RPMI8226 (cell line): ENCODE measurements at places on chromosomes 4 and X.

DNA sequence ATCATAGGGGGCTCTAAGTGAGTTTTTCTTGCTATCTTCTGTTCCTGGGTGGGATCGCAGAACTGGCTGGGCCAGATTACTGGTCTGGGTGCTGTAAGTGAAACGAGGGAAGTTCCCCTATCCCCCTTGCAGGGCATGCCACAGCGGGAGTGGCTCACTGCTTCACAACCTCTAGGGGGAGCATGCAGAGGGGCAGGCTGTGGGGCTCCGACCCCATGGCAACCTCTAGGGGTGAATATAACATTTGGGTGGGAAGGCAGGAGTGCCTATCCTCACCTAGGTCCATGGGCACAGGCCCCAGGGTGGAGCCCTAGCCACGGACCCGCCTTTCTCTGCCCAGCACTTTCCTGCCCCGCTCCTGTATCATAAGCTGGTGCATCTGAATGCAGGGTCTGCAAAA lies 1.7 kb upstream of the RRAGB start:
- DNase-seq, result peak; percentile 8

DNA sequence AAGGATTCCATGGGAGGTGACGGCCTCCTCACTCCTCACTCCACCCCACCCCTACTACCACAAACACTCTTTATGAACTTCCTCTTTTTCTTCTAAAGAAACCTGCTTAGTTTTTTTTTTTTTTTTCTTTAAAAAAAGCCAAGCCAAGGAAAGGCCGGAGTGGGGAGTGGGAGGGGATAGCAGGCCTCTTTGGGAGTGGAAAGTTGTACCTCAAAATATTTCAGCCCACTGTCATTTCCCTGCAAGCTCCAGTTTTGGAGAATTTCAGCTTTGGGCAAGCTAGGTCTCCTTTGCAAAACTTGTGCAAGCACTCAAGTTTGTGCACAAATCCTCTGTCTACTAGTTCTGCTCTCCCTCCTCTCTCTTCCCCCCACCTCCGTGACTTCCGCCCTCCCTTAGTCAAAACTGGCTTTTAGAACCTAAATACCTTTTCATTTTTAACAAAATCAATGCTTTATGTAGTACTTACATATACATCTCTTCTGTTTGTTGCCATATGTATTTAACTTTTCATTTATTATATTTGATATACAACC lies 512 bp upstream of the ANTXR2 start:
- peak; percentile 62 for DNase-seq

DNA sequence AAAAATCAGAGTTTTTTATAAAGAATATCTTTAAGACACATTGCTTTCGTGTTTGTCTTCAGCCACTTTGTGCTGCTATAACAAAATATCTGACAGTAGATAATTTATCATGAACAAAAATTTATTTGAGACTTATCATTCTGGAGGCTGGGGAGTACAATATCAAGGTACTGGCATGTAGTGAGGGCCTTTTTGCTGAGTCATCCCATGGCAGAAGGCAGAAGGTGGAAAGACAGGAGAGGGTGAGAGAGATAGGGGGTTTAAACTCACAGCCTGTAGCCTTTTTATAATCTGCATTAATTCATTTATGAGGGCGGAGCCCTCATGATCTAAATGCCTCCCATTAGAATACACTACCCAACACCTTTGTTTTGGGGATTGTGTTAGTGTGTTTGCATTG lies 431.2 kb upstream of the FAM47C start:
- no peak for DNase-seq

DNA sequence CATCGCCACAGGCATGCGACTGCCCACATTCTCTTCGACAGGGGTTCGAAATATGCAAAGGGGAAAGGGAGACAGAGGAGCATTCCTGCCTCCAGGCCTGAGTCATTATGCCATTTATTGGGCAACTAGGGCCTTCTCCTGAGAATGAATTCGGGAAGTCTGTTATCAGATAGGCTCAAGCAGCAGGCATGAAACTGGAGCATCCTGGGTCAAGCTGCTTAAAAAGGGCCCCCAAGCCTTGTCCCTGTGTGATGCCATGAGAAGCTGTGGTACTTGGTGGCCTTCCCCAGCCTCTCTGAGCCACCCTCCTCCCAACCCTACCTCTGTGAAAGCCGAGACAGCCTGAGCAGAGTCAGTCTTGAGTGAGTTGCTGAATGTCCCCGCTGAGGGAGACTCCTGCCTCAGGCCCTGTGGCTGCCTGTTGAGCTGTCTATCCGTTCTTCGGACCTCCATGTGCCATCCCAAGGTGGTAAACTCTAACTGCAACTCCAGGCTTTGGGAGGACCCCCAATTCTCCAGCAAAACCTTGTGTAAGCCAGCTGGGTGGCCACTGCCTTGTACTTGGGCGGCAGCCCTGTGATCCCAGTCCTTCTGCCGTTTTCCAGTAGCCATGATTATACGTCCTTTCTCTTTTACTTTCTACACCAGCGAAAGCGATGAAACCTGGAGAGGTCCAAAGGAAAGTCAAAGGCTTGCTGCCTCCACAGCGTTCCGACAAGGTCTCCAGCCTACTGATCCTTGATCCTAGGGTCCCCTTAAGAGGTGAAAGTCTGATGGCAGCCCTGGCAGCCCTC lies 37.7 kb downstream of the NBDY start:
- no peak for DNase-seq

DNA sequence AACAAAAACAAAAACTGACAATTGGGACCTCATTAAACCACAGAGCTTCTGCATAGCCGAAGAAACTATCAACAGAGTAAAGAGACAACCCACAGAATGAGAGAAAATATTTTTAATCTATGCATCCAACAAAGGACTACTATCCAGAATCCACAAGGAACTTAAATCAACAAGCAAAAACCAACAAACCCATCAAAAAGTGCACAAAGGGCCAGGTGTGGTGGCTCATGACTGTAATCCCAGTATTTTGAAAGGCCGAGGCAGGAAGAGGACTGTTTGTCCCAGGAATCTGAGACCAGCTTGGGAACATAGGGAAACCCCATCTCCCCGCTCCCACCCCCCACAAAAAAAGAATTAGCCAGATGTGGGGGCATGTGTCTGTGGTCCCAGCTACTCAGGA lies 10.7 kb downstream of the C4orf51 start:
- no peak for DNase-seq

- no peak for DNase-seq
These were observed 84.1 kb upstream of the NEIL3 start for GRCh38 chr4:177225605-177226004.

GRCh38 chr4:16082426-16083240 lies 1.2 kb downstream of the PROM1 start:
- DNase-seq, result no peak

DNA sequence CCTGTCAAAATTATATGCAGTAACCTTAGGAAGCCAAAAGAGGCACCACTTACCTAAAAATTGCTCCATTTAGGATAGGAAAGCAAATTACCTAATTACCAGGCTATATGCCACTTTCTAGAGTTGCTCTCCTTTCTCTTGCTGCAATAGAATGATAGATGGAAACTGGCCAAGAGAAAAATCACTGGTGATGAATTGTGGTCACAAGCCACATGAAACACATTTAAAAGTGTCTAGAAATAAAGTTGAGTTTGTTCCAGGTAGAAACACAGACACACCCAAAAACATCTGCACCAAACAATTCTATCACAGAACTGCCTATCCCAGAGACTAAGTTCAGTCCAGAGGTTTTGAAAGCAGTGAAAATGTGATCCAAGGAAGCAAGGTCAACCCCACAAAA lies 337.7 kb downstream of the PCDH19 start:
- no peak for DNase-seq

GRCh38 chrX:38335382-38335781 lies 8.1 kb upstream of the RPGR start:
- peak; percentile 46 for DNase-seq

GRCh38 chrX:84830836-84831235 lies 172.8 kb upstream of the APOOL start:
- DNase-seq, result no peak

GRCh38 chr4:40719008-40719623 lies 30.6 kb upstream of the NSUN7 start:
- peak; percentile 62 for DNase-seq

GRCh38 chr4:60812811-60813210 lies 387.3 kb upstream of the ADGRL3 start:
- no peak for DNase-seq

DNA sequence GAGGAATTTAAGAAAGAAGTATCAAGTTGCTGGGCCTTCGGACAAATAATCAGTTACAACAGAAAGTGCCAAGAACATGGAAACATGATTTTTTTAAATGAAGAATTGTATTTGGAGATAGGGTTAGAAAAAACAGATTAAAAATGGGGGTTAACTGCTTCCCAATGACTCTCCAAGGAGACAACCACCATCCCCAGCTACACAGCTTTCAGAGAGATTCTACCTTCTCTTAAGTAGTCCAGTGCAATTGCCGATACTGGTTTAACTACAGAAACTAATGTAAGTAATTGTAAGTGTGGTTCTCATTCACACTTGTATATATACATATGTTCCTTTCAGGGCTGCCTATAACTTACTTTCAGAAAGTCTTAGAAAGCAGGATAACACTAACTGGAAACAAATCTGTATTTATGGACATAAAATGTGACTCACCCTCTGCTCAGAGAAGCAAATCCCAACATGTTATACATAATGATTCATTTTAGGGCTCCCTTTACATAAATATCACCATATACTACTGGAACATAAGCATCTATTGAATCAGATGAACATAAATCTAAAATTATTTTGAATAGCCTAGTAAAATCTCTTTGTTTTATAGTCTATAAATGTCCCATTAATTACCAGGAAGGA lies 248.9 kb upstream of the UGT8 start:
- DNase-seq, result no peak

DNA sequence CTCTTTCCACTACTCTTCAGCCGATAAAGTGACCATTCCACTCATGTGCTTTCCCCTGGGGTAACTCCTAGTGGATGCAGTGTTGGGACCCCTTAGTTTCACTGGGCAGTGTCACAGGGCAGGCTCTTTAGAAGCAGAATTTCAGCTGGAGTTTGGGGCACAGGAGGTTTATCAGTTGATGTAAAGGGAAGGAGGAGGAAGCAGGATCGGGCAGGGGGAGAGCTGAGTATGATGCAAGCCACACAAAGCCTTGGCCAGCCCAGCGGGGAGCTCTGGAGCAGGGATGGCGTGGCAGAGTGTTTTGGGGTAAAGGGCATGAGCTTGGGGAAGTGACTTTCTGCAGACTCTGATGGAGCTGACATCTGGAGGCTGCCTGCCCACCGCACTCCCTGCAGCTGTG lies 19.3 kb downstream of the WDR13 start:
- no peak for DNase-seq

- no peak for DNase-seq
These were observed 32.9 kb downstream of the PIGG start for GRCh38 chr4:531721-532565.

- no peak for DNase-seq
These were observed 8.7 kb downstream of the TMEM187 start for GRCh38 chrX:153981231-153981630.

GRCh38 chrX:40012039-40012867 lies 85.5 kb downstream of the BCOR start:
- no peak for DNase-seq

- DNase-seq, result no peak
These were observed 276.6 kb downstream of the DHRSX start for GRCh38 chrX:2224161-2224560.

DNA sequence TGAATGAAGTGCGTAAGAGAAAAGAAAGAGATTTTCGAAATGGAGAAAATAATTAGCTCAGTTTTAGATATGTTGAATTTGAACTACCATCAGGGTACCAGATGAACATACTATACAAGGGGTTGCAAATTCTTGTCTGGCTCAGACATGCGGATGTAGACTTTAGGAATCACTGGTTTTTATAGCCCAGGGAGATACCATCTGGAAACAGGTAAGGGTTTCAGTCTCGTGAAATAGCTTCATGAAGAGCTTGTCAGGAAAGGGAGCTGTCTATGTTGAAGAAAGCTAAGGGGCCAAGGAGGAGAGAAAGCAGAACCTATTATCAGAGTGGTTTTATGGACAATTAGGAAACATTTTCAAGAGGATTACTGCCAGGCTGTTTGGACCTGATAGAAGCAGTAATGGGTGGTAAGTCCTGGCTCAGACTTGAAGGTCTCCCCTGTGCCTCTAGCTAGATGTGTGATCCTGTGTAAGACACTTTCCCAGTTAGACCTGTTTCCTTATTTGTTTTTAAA lies 6.7 kb downstream of the RAB9A start:
- DNase-seq, result no peak

DNA sequence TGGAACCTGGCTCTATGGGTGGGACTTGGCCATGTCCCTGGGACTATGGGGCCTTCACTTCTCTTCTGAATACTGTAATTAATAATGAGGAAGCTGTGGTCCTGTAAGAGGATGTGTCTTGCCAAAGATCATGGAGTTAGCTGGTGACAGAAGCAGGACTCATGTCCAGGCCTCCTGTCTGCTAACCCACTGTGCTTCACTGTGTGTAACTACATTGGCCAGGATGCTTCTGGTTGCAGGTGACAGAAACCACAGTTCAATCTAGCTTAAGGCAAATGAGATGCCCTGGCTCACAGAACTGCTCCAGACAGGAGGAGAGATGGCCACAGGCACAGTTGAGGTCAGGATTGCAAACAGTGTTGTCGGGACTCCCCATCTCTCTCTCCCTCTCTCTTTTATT lies 3.1 kb downstream of the MTMR1 start:
- peak; percentile 7 for DNase-seq

GRCh38 chrX:109739625-109740432 lies 6.8 kb upstream of the ACSL4 start:
- DNase-seq, result no peak

DNA sequence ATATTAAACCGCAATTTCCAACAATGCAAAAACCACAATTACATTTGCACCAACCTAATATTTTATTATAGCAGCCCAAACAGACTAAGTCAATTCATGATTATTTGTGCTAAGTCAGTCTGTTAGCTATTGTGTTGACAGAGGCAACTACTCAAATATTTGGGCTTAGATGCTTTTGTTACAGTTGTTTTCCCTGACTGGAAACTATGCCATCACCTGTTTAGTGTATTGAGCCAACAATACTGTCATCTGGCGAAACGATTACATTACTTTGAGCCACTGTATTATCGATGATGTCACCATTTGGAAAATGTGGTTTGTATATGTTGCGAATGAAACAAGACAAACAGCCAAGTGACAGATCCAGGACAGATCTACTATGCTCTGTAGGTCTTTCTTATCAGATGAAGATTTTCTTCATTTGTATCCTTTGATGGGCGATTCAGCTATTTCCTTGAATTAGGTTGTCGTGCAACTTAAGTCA lies 38.7 kb upstream of the INTS6L start:
- no peak for DNase-seq

DNA sequence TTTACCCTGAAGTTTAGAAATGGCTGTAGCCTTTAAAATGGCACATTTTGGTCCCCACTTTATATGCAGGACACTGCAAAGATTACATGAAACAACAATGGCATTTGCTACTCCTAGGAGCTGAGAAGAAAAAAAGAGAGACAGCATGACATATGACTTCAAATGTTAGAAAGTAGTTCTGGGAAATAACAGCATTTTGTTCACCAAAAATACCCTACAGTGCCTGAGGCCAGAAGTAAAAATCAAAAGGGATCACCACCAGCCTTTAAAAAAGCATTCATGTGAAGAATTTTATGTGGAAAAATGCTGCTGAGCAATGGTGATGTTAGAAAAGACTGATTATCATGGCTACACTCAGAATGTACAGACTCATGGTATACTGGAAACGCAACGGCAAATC lies 110.0 kb downstream of the DTHD1 start:
- no peak for DNase-seq
